RWPE2 (cell line): ENCODE measurements at places on chromosomes 7 and 10.

DNA sequence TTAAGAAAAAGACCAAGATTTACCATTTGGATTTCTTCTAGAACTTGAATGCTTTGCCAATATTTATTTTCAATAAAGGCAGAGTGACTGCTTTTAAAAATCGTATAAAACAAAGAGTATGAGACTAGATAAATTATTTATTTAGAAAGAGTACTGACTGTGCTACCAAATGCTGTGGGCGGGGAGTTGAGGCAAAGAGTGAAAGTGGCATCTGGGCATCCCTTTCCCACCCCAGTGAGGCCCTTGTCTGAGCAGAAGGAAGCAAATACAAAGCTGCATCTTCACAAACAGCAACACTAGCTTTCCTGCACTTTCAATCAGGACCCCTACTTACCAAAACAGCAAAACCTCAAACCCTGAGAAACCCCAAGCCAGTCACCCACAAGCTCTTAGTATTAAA is 34.9 kb downstream of the ITGB1 start:
- no peaks in the 10 kb centered on the region for H3K27me3 ChIP-seq
- no peak overlapping the region for H3K4me3 ChIP-seq
- H3K4me1 ChIP-seq: no peaks in the 10 kb centered on the region

DNA sequence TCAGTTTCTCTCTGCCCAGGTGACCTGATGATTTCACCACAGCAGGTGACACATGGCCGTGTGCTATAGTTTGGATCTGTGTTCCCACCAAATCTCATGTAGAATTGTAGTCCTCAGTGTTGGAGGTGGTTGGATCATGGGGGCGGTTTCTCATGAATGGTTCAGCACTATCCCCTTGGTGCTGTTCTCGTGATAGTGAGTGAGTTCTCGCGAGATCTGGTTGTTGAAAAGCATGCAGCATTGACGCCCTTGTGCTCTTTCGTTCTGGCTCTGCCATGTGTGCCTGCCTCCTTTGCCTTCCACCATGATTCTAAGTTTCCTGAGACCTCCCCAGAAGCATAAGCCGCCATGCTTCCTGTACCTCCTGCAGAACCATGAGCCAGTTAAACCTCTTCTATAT is 85.2 kb upstream of the C1QL3 start:
- DNase-seq: no peak
- H3K4me3 ChIP-seq: no peak overlapping the region
- H3K36me3 ChIP-seq: no peaks in the 10 kb centered on the region
- no peaks in the 10 kb centered on the region for H3K4me1 ChIP-seq
- H3K27ac ChIP-seq: no peak overlapping the region

- H3K36me3 ChIP-seq: 0 out of 2 replicates have a peak, but pooled peaks cover 6% of the 10 kb centered on the region
- H3K27ac ChIP-seq: no peak overlapping the region
- peaks cover 11% of the 10 kb centered on the region for H3K4me1 ChIP-seq
- DNase-seq: no peak
- H3K27me3 ChIP-seq: no peaks in the 10 kb centered on the region
Observed at GRCh38 chr7:152074673-152075072, 49.2 kb downstream of the GALNT11 start.

DNA sequence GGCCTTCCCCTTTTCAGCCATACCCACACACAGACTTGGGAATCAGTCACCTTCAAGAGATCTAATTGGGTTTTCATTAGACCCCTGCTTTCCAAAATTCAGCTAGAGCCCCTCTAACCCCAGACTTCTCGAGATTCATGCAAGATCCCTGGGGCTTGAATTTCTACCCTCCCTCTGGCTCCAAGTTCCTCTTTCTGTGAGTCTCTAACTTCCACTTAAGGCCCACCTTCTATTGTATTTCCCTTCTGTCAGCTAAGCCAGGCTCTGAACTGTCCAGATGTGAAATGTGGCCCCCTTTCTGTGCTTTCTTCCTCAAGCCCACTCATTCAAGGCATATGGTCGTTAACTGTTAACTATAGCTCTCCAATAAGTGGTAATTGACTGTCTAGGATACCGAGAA is 132.2 kb downstream of the ZNF365 start:
- H3K27me3 ChIP-seq: no peaks in the 10 kb centered on the region
- no peaks in the 10 kb centered on the region for H3K36me3 ChIP-seq
- H3K27ac ChIP-seq: no peak overlapping the region
- no peak for DNase-seq

- H3K27me3 ChIP-seq: no peaks in the 10 kb centered on the region
- no peak overlapping the region for H3K4me3 ChIP-seq
- DNase-seq: no peak
Observed at GRCh38 chr7:25792586-25792985, 359.4 kb upstream of the NFE2L3 start.

GRCh38 chr7:3009086-3009485 is 34.6 kb downstream of the CARD11 start:
- no peaks in the 10 kb centered on the region for H3K36me3 ChIP-seq
- H3K4me3 ChIP-seq: no peak overlapping the region
- H3K27me3 ChIP-seq: no peaks in the 10 kb centered on the region
- DNase-seq: no peak

DNA sequence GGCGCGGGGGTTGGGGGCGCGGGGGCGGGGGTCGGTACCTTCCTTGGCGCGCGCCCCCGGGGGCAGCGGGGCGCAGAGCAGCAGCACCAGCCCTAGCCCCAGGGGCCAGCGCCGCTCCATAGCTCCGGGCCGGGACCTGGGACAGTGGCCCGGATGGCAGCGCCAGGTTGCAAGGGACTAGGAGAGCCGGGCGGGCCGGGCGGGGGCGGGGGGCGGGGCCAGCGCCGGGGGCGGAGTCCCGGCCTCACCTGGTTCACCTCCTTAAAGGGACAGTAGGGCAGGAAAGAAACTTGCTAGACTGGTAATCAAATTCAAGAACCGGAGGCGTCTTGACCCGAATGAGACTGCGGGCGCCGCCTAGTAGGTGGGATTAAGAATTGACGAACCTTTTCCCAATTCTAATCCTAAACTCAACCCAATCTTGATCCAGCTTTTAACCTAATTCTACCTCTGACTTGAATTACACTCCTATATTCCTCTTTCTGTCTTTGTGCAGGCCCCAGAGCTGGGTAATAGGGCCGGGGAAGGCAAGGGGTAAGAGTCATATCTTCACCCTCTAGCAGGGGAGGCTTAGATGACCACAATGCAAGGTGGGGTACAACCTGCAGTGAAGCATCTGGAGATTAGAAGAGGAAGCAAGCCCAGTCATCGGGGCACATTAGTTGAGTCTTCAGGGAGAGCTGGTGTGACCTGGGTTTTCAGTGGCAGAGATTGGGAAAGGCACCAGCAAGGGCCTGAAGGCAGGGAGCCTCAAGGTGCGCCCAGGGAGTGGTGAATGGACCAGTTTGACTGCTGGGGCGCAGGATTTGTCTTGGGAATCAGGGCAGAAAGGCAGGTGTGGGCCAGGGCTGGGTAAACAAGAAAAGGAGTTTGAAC is at the start of gene EPHA1:
EPHA1 (minus strand) TSS at position 171 of the 876 bp plus-strand sequence; CDS start at position 120, 51 bp downstream.
- H3K4me1 ChIP-seq: peaks cover 4% of the 10 kb centered on the region
- peak within 1 kb of the TSS; percentile 64 for H3K4me3 ChIP-seq
- H3K27ac ChIP-seq: peak within 1 kb of the TSS; percentile 59

DNA sequence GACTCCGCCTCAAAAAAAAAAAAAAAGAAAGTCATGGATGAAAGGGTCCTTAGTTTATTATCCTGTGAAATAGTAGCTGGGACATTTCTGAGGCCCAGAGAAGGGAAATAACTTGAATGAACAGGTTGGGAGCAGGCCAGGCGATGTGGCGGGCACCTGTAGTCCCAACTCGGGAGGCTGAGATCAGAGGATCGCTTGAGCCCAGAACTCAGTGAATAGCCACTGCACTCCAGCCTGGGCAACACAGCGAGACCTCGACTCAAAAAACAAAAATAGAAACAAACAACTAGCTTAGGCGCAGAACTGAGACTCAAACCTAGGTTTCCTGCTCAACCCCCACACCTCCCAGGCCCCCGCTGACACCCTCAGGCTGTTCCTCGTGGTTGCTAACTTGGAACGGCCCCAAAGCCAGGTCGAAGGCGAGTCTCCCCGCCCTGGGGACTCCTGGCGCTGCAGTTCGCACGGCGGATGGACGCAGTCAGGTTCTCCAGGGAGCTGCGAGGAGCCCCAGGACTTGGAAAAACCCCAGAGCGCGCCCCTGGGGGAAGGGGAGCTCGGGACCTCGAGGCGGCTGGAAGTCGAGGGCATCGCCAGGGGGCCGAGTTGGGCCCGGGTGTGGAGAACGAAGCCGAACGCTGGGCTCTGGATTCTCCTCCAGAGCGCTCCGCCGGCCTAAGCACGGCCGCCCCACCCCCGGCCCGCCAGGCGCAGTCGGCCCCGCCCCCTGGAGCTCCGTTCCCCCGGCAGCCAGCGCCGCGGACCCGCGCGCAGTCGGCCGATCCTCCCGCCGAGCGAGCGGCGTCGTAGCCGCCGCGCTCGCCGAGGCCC is at the start of gene STOX1:
STOX1 (plus strand) TSS at position 768 of the 828 bp plus-strand sequence. CDS start 93 bp downstream, outside the sequence.
- H3K27ac ChIP-seq: no peak within 1 kb of the TSS
- H3K27me3 ChIP-seq: peaks cover 8% of the 10 kb centered on the region
- no peak for DNase-seq
- no peaks in the 10 kb centered on the region for H3K36me3 ChIP-seq
- H3K4me3 ChIP-seq: peak within 1 kb of the TSS; percentile 44
- no peaks in the 10 kb centered on the region for H3K4me1 ChIP-seq
